Right hindlimb (tissue), 1 donor: ENCODE measurements at places on chromosomes 1 and 21.

- peak; percentile 57 for DNase-seq
Observed at GRCh38 chr1:1355416-1355815, 2.9 kb downstream of the MXRA8 start.

DNA sequence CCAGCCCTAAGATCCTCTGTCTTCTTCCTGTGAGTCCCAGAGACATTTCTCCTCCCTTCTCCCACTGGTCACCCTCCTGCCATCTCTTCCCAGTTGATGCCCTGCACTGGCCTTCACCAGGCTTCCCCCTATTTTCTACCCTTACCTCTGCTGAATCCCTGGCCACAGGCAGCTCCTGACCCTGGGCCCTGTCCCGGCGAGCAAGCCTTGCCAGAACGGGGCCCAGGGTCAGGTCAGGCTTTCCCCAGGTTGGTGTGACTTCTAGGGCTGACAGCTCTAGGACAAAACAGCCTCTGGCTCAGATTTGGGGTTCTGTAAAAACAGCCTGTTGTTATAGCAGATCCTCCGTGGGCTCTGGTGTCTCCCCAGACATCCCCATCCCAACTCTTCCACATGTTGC is 52.7 kb upstream of the A3GALT2 start:
- DNase-seq, result no peak

DNA sequence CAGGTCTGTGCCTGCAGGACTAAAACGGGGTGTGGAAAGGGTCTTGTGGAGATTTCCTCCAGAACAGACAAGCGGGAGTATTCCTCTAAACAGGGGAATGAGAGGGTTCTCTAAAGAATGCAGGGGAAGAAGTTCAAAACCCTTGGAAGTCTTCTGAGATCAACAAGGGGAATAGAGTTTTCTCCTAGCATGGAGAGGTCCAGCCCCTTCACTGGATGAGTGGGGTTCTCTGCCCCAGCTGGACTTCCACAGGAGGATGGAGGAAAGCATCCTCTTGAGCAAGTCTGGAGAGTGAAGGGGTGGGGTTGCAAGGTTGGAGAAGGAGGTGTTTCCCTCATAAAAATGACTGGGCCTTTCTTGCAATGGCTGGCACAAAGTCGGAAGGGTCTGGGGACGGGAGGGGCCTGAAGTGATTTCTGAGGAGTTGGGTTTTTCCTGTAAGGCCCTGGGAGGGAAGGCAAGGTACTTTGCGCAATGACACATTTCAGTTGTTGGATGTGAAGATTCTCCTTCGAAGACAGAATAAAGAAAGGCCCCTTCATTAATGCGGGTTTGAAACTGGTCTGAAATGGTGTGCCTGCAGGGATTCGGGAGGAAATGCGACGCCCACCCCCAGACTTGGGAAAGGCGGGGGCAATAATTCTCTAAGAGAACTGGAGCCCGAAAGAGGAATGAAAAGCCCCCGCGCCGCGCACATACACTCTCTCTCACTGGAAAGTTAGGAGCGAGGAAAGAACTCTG is 884 bp downstream of the SPATA6 start:
- DNase-seq, result no peak

DNA sequence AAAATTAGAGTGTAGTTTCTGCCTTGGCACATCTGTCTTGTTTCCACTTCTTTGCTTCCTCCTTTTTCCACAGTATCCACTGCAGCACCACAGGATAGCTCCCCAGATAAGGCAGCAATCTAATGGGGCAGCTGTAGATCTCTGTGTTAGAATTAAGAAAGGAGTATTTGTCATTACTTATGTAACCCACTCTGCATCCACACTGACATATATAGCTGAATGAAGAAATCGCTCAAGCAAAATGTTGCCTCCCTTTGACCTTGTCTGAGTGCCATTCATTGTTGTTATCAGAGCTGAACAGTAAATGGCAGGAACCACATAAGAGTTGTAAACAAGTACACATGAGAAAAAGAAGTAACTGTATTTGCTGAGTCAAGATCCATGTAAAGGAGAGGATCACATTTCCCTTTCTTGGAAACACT is 45.9 kb upstream of the DPH5 start:
- no peak for DNase-seq

- no peak for DNase-seq
Observed at GRCh38 chr21:8989261-8989711, 1532.1 kb upstream of the TPTE start.

GRCh38 chr21:44846224-44846484 is 27.3 kb downstream of the PTTG1IP start:
- no peak for DNase-seq

DNA sequence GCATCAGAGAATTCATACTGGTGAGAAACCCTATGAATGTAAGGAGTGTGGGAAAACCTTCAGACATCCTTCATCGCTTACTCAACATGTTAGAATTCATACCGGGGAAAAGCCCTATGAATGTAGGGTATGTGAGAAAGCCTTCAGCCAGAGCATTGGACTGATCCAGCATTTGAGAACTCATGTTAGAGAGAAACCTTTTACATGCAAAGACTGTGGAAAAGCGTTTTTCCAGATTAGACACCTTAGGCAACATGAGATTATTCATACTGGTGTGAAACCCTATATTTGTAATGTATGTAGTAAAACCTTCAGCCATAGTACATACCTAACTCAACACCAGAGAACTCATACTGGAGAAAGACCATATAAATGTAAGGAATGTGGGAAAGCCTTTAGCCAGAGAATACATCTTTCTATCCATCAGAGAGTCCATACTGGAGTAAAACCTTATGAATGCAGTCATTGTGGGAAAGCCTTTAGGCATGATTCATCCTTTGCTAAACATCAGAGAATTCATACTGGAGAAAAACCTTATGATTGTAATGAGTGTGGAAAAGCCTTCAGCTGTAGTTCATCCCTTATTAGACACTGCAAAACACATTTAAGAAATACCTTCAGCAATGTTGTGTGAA is 12.8 kb downstream of the ZFP69B start:
- no peak for DNase-seq

DNA sequence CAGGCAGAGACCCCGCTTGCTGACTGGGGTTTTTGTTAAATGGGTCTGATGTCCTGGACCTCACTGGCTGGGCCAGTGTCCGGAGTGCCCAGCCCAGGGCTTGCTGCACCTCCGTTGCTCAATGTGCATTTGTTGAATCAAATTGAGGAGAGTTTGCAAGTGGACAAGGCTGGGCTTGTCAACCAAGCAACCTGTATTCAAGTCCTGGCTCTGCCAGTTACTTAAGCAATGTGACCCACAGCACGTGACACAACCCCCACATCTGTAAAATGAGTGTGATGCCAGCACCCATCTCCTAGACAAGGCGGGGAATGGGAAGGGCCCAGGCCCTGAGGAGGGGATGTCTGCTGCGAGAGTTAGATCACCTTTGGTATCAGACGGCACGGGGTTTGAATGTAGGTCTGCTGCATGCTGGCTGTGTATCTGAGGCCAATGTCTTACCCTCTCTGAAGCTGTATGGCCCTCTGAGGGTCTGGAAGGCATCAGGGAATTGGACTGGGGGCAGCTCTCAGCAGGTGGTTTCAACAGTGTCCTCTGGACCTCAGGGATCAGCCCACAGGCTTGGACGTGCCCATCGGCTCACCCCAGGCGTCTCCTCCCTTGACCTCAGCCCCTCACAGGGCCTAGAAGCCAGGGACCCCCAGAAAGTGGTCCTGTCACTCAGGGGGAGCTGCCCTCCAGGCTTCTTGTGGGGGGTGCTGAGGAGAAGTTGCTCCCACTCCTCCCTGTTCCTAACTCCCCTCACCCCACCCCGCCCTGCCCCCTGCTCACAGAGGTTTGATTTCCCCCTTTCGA is 51.0 kb upstream of the RUNX3 start:
- no peak for DNase-seq

DNA sequence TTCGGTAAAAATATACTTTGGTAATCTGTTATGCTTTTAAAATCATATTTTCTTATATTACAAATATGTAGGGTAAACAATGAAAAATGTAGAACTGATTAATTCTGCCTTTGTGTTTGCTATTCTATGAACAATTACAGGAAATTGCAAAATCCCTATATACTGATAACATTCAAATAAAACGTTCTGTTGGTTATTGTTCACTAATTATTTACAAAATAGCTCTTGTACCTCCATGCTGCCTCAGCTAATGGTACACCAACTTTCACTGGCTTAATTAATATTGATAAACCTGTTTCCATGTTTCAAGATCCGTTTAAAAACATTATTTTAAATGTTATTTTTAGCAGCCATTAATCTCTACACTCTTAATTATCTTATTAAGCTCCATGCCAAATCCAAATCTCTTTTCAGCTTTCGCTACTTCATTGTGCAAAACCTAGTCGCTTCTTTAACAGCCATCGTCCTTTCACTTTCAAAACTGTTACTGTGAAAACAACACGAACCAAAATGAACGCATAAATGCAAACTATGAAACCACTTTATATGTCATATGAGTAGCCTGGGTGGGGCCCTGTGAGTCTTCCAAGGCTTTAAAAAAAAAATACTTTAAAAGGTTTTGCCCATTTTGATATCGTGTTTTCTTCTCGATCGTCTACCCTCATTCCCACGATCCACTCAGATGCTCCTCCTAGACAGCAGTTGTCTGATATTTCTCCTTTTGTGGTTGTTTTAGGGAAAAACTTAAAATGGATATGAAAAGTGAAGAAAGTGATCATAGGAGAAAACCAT is 807.1 kb downstream of the USP25 start:
- no peak for DNase-seq

DNA sequence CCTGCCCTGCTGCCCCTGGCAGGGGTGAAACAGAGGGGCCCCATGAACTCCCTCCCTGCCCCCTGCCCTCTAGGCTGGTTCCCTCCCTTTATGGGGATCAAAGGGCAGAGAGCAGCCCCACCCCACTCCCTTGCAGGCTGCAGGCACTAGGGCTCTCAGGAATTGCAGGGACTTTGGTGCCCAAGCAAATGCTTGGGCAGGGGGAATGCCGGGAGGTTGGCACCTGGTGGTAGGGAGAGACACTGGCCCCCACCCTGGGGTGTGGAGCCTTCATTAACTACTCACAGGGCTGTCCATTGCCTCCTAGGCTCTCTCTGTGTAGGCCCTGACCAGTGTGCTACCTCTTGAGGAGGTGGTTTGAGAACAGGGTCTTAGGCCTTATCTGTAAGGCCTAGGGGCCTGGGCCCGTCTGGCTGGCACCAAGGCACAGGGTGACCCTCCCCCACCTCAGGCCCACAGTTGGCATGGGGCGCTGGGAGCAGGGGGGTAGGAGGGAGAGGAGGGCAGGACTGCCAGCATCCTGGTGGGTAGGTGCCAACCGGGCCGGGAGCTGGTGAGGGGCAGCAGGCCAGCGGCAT is 4.7 kb downstream of the ZBTB7B start:
- DNase-seq, result no peak

DNA sequence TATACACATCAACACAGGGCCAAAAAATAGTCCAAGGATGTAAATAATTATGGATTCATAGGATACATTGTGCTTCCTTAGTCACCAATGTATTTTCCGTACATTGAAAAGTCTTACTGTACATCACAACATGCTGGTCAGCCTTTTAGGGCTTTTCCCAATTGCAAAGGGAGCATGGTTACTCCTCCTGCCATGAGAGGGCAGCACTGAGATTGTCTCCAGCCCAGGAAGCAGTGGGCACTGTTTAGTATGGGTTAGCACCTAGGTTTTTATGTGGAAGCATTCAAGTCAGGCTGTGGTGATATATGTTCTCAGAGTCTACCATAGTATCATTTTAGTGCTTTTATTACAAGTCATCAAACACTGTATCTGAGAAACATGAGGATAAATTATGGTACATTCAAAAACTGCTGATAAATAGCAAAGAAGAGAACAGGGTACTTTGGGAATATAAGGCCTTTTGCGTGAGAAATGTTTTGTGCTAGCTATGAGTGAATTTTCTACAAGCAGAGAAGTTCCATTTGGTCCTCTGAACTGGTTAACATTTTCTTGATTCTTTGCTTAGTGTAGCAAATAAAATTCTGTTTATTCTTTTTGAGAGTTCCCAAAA is 34.0 kb downstream of the ST6GALNAC5 start:
- no peak for DNase-seq

DNA sequence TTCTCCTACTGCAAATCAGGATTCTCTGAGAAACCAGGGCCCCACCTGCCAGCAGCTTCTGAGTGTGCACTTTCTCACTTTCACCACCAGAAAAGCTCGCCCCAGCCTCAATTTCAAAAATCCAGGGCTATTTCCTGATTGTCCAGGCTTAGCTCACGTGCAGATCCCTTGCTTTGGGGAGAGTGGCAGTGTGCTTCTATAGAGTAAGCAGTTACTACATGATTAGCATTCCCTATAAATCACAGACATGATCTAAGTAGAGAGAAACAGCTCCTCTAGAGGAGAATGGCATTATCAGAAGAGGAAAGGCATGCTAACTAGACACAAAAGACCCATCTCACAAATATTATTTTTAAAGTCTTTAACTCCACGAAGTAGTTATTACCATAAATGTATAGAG is 456.0 kb upstream of the PKN2 start:
- DNase-seq, result no peak

- no peak for DNase-seq
Observed at GRCh38 chr1:44263568-44264450, 50.5 kb downstream of the DMAP1 start.

DNA sequence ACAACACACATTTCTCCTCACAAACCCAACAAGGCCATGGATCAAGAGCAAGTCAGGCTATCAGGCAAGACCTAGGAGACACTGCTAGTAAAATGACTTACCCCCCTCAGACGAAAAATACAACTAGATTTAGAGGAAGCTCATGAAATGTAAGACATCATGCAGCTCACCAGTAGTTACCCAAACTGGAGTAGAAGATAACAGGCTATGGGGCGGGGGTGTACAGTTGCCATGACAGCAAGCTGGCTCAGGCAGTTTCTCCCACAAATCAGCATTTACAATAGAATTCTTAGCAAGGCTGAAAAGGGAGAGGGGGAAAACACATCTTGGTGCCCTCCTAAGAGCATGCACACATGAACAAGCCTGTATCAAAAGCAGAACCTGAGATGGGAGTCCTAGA is 13.9 kb downstream of the TPM3 start:
- DNase-seq, result no peak

DNA sequence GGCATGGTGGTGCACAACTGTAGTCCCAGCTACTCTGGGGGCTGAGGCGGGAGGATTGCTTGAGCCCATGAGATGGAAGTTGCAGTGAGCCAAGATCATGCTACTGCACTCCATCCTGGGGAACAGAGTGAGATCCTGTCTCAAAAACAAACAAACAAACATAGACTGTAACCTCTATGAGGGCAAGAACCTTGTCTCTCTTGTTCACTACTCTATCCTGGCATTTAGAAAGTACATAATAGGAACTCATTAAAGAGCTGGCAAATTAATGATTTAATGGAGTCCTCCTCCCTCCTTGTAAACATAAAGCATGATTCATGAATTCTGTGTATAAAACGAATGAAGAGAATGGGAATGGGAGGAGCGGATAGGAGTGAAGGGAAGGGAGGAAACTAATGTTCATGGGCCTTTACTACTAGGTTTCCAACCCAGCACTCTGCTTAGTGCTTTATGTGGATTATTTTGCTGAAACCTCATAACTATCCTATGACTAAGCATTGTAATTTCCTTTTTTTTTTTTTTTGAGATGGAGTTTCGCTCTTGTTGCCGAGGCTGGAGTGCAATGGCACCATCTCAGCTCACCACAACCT is 8.6 kb downstream of the LMOD1 start:
- no peak for DNase-seq

GRCh38 chr21:28473530-28474220 is 519.0 kb downstream of the LTN1 start:
- DNase-seq, result no peak
